Fibroblast of upper back skin (primary cell): ENCODE measurements at places on chromosomes 12 and 14.

- DNase-seq = peak; percentile 19
Observed at GRCh38 chr14:90580377-90581335, 183.8 kb downstream of the CALM1 start.

DNA sequence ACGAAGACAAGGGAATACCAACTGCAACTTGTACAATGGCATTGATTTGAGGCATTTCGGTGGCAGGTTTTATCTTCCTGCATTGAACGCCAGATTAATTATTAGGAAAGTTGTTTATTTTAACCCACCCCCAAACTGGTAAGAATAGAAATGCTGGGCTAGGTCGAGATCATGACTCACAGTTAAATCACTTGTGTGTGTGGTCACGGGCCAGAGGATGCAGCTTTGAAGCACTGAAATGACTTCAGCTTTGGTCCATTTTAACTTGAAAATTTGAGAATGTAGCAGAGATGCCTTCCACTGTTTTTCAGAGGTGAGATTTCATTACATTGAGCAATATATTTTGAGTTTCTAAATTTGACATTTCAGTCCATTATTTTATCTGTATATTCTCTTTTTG is 23.6 kb upstream of the KCNH3 start:
- peak; percentile 82 for DNase-seq

DNA sequence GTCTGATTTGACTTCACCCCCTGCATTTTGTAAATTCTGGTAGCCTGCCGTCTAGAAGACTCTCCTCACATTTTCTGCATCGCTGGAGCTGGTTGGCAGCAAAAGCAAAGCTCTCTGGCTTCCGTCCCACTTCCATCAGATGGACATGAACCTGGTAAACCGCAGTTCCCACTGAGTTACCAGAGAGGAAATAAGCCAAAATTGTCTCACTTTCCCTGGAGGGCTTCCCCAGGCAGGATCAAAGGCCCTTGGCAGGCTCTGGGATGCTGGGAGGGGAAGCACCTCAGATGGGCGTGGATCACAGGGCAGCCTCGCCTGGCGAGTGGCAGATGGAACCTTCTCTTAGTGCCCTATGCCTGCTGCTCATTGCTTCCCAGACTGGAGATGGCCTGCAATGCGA is 243.5 kb downstream of the TMEM132C start:
- no peak for DNase-seq

DNA sequence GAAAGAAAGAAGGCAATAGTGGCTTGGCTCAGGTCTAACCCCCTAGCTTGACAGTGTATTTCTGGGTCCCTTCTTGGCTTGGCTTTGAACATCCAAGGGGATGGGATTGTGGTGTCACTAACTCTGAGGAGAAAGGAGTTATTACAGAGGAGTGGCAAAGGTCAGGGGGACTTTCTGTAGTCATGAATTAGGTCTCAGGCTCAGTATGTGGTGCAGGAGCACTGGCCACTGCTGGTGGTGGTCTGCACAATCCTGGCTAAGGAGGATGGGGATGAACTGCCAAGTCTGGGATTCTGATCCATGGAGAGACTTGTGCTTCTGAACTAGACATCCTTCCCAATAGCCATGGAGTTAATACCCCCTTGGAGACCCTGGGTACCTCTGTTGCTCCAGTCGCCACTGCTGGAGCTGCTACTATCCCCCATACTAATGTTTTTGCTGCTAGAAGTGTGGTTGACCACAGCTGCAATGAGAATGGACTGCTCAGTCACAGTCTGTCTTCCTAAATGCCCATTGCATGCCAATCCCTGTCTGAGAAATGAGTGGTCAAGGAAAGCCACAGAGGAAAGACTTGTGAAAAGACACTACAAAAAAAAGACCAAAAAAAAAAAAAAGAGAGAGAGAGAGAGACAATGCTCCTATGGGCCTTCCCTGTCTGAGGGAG is 32.5 kb downstream of the KRT76 start:
- DNase-seq = no peak

DNA sequence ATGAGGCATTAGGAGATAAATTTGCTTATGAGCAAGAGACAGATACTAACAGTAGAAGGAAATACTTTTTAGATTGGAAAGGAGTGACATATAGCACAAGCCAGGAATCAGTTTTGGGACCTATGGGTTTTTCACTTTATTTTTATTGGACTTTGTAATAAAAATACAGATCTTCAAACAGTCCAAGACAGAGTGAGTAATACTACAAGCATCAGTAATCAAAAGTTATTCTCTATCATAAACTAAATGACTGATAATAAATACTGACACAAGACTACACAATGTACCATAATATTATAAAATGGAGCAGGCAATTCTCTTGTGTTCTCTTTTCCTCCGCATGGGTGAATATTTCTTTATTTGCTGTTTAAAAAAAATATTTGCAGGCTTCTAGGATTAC is 85.8 kb downstream of the DERA start:
- no peak for DNase-seq

GRCh38 chr12:121613462-121613861 is 12.9 kb upstream of the ORAI1 start:
- no peak for DNase-seq

DNA sequence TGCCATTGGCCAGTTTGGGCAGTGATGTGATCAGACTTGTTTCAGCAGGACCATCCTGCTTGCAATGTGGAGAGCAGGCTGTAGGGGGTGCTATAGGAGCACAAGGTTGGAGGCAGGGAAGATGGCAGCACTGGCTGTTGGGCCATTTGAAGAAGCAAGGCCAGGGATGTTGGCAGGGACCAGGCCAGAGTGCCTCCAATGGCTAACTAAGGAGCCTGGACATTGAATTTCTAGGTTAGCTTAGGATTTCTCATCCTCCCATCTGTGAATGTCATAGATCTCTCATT is 23.5 kb downstream of the FGF23 start:
- DNase-seq = peak; percentile 4

DNA sequence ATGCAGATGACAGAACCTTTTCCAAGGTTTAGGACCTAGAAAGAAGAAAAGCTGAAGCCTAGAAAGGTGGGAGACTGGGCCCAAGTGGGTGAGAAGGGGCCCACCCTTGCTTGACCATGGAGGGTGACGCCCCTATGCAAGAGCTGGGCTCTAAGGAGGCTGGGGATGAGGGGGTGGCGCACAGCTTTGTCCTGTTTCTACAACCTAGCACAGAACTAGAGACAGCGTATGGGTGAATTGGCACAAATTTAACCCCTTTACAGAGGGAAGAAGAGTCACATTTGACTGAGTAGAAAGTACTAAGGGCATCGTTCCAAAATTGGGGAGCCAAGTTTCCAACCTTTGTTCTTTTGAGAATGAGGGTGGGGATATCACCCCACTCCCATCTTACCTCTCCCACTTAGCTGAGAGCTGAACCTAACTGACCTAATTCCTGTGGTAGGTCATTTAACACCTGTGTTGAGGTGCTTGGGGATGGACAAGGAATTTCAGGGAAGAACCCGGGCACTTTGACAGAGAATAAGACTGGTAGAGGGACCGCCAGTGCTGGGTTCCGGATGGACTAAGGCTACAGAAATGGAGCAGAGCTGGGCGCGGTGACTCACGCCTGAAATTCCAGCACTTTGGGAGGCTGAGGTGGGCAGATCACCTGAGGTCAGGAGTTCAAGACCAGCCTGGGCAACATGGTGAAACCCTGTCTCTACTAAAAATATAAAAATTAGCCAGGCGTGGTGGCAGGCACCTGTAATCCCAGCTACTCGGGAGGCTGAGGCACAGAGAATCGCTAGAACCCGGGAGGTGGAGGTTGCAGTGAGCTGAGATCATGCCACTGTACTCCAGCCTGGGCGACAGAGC is 5.2 kb downstream of the NFKBIA start:
- no peak for DNase-seq

DNA sequence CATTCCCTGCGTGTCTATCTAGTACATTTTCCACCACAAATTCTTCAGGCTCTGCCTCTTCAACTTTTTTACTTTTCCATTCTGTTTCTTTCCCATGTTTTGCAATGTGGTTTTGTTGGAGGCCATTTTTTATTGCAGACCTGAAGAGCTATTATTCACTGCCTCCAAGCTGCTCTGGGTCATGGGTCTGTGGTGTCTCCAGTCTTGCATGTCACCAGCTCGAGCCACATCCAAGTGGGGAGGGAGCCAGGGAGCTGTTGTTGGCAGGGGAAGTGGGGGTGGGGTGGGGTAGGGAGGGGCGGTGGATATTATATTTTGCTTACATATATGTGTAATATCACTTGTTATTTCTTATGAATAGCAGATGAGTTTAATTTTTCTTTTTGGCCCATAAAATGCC is 69.1 kb downstream of the VEZT start:
- no peak for DNase-seq

DNA sequence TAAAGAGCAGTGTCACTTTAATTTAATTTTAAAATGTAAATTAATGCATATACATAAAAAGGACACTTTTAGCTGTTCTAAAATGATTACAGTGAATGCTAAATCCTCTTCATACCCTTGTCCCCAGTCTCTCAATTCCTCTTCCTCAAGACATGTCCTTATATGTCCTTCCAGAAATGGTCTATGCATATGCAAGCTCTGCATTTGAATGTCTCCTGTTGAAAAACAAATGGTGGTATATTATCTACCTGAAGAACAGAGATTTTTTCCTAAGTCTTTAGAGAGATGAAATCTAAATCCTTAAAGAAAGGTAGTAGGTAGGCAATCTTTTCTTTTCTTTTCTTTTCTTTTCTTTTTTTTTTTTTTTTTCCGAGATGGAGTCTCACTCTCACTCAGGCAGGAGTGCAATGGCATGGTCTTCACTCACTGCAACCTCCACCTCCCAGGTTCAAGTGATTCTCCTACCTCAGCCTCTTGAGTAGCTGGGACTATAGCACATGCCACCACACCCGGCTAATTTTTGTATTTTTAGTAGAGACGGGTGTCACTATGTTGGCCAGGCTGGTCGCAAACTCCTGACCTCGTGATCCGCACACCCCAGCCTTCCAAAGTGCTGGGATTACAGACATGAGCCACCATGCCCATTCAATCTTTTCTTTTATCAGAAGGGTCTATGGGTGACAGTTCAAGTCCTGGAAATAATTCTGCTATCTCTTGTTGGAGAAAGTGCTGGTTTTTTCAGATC is 180.5 kb downstream of the PRKCH start:
- no peak for DNase-seq

GRCh38 chr12:53059434-53060063 is 9.7 kb downstream of the TNS2 start:
- no peak for DNase-seq

GRCh38 chr14:41805633-41806032 is 199.0 kb downstream of the LRFN5 start:
- DNase-seq = no peak

GRCh38 chr14:24465805-24466204 is 23.2 kb upstream of the SDR39U1 start:
- DNase-seq = no peak
